Endothelial cell of coronary artery (primary cell): ENCODE measurements at places on chromosomes 6 and 20. TPM values are rescaled to one million over a fixed set of nuclear protein-coding genes. Genes with fewer than 3 reads are reported as not detected.

The TRIM10 gene
- total RNA-seq: not detected in 2 replicates

The METTL24 gene
- not detected in 2 replicates for total RNA-seq

The DNAAF9 gene
- total RNA-seq: 8.5 and 12.2 TPM in 2 replicates

The SUN5 gene
- not detected in 2 replicates for total RNA-seq

The RPL10A gene
- total RNA-seq: 2,080 and 2,352 TPM in 2 replicates

The SLC16A10 gene
- total RNA-seq: not detected in 2 replicates

The EDN1 gene
- total RNA-seq: 168 and 296 TPM in 2 replicates

The BIRC7 gene
- not detected in 2 replicates for total RNA-seq

The PNISR gene
- total RNA-seq: 37.0 and 61.4 TPM in 2 replicates
